NCI-H1417 (cell line): ENCODE measurements at places on chromosomes 7 and 10.
A peak's percentile ranks its signal among the peaks of the same experiment; 100 is the strongest.

- DNase-seq, result no peak
These were observed 461 bp upstream of the FIGNL1 start for GRCh38 chr7:50450590-50451032.

GRCh38 chr7:113071465-113071864, 15.2 kb downstream of the GPR85 start:
- no peak for DNase-seq

DNA sequence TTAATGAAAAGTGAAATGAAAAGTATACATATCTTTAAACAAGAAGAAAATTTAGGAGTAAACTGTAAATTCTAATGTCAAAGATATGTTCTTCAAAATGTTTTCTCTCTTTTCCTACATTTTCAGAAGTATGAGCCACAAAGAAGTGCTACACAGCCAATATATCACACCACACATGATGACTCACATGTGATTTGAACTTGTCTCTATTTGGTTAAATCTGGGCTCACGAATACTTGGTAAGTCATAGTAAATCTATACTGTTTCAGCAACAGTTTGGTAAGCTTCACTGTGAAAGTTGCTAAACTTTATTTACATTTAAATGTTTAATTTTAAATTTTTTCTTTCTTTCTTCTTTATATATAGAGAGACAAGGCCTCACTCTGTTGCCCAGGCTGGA, 380.6 kb upstream of the IGFBP3 start:
- DNase-seq, result no peak

GRCh38 chr10:77386838-77387237, 250.8 kb downstream of the KCNMA1 start:
- DNase-seq, result no peak

DNA sequence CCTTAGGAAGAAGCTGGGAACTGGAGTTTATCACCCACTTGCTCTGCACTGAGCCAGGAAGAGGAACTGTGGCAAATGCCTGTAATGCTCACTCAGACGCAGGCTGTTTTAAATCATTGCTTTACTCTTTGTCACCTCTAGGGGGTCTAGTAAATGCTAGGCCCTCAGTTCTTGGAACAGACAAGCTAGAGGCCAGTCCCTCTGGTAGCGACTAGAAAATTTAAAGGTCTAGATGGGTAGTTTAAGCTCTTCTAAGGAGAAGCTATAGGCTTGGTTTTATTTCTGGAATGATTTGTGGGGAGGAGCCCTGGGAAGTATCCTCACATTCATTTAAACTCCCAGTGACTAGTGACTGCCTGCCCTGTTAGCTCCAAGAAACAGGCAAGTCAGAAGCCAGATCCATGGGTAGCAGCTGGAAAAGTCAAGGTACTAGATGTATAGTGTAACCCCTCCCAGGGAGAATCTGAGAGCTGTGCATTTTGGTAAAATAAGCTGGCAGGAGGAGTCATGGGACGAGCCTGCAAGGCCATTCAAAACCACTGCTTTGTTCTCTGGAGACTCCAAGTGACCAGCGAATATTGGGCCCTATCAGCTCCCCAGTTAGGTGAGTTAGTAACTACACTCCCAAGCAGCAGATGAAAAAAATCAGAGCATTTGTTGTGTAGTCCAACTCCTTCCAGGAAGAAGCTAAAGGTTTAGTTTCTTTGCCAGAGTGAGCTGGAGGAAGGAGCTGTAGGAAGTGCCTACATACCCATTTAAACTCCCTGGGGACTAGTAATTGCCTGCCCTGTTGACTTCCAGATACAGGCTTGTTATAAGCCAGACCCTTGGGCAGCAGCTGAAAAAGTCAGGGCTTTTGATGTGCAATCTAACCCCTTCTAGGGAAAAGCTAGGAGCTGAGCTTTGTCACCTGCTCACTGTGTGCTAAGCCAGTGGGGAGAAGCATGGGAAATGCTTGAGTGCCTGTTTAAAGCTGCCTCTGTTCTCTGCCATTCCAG, 68.9 kb downstream of the DYNC1I1 start:
- DNase-seq, result no peak

DNA sequence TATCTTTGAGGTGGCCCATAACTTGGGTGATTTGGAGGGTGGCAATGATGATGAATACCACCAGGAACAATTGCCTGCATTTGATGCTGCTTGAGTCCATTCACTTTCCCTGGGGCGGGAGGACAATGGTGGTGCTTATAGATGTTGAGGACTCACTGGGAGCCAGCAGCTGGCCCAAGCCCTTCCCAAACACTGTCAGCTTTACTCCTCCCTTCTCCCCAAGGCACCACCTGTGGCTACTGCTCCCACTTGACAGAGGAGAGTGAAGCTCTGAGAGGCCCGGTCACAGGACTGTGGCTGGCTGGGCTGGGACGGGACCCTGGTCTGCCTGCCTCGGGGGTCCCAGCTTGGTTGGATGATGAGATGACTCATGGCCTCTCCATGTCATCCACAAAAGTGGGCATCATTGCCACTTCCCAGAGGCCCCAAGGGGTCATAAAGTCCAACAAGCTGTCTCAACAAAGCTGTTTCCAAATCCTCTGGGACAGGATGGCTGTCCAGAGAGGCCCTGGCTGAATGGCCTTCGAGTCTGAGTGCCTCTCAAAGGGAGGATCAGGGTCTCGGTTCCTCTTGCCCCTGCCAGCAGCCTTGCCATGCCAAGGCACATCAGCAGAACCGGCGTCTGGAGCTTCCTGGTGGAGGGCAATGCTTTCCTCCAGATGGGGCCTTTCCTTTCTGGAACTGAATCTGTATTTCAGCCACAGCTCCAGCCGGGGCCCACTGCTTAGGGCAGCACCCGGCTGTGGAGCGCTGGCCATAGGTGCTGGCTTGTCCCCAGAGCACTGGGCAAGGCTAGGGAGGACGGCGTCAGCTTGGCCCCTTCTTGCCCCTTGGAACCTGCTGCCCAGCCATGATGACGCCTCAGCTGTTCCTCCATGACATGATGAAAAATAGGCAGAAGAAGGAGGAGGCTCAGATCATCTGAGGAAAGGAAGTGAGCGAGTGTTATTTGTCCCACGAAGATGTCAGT, 47.0 kb upstream of the PLEKHA1 start:
- no peak for DNase-seq

- DNase-seq, result peak; percentile 75
These were observed 51.2 kb upstream of the GTF2I start for GRCh38 chr7:74606101-74606908.

DNA sequence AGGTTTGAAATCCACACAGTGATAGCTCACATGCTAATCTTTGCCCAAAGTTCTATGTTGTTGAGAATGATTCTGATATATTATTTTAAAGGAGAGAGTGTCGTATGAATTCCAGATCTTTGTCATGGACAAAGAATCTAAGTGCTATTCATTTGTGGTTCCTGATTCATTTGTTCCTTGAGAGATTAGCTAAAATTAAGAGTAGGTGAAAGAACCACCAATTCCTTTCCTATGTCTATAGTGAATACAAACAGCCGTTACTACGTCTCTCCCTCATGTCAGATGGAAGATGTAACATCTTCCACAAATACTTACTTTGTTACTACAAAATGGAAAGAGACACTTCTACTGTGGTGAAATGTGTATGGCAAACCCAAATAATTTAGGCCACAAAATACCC, 3.3 kb upstream of the PLXDC2 start:
- no peak for DNase-seq

DNA sequence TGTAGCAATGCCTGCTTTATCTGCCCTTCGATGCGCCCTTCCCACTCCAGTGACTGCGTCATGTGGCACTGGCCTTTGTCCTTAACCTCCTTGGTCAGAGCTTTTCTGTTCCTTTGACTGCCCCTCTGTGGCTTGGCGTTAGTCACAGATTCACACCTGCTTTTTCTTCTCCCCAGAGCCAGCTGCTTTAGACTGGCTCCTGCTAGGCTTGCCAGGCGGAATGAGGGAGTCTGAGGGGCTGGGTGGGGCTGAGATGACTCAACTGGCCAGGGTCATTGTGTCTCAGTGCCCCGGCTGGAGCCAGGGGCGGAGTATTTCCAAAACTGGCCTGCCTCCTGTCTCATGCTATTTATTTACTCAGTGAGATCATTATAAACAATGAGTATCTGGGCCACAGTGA, 194.1 kb downstream of the EMX2 start:
- DNase-seq, result peak; percentile 1

GRCh38 chr7:86094166-86094669, 549.5 kb upstream of the GRM3 start:
- no peak for DNase-seq

DNA sequence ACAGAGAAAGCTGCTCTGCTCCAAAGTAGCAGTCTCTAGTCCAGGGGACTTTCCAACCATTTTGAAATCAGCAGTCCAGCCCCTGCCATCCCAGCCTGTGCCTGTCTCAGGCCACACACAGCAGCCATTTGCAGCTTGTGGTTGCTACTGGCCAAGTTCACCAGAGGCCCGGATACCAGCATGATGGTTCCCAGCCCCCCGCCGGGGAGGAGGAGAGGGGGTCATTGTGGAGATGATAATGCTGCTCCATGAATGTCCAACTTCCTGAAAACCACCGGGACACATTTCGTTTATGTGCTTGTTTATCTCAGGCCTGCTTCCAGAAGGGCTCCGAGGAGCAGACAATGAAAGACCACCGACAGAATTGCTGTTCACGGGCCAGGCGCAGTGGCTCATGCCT, 160.0 kb downstream of the UBE2H start:
- no peak for DNase-seq

GRCh38 chr10:81036257-81036656, 498.6 kb downstream of the SH2D4B start:
- DNase-seq, result no peak

DNA sequence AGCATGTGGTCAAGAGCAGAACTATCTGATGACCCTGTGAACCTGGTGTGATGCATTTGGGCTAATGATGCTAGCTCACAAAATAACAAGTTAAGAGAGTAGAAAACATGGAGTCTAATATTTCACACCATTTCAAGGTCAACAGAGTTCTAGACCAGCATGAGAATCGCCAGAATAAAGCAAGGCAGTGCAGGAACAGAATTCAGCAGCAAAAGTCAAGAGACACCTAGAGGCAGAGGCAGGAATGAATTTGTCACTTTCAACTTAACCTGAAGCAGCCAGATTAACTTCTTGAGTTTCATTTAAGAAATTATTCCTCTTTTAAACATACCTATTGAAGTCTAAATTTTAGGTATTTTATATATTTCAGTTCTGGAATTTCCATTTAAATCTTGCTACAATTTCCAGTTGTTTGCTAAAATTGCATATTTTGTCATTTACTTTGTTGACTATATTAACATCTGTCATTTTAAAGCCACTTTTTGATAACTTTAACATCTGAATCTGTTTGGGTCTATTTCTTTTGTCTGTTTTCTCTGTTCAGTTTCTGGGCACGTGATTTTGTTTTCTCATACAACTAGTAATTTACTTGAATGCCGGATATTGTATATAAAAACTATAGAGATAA, 44.2 kb upstream of the PRSS58 start:
- peak; percentile 40 for DNase-seq

GRCh38 chr7:93047514-93048099, 70.2 kb downstream of the SAMD9 start:
- DNase-seq, result no peak
